ENCODE measurements at places on chromosomes 16 and 17.

DNA sequence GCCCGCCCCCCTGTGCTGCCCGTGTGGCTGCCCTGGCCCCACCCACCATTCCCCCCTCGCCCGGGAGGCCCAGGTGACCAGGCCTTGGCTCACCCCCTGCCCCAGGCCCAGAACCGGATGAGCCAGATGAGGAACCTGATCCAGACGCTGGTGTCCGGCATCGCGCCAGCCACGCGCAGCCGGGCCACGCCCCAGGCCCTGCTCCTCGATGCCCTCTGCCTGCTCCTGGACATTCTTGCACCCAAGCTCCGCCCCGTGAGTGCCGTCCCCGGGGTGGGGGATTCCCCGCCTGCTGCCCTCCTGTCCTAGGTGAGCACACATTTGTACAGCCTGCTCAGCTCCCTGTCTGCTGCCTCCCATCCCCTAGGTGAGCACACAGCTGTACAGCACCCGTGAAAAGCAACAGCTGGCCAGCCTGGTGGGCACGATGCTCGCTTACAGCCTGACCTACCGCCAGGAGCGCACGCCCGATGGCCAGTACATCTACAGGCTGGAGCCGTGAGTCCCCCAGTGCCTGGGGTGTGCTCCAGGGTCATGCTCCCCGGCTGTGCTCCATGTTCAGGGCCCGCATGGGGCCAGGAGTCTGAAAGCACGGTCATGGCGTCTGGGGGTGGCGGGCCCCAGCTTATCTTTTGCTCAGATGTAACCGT, 4.8 kb downstream of the GNG13 start:
- no peak for DNase-seq

GRCh38 chr17:7095625-7096024, 15.6 kb upstream of the CLEC10A start:
- no peak for DNase-seq

DNA sequence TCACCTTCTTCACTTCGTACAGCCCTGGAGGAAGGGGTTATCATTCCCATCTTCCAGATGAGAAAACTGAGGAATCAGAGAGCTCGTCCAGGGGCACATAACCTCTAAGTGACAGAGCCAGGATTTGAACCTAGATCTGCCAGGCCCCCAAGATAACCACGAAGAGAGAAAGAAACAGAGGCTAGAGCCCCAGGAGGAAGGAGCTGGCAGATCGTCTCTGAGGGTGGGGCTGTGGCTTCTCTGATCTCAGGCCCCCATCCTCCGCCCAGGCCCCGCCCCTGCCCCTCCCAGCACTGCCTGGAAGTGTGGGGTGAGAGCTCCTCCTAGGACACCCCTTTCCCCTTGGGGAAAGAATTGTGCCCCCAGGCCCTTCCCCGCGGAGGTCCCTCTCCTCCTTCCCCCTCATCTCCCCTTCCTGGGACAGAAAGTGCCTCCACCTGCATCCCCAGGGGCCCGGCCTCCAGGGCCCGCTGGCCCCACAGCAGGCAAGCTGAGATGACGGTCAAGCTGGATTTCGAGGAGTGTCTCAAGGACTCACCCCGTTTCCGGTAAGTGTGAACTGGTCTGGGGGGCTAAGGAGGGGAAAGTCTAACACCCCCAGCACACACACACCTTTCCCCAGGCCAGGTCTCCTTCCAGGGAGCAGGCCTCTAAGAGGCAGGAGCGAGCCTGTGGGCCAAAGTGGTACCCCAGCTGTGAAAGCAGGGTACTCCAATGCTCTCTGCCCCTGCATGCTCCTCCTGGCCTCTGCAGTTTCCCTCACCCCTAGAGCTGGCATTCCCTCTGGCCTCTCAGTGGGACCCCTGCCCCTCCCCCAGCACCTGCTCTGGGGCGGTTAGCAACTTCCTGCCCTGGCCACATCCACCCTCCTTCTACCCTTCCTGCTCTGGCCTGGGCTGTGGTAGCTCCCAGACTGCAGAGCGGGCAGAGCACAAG, at the start of gene ACAP1:
ACAP1 (plus strand) TSS at position 290 of the 936 bp plus-strand sequence; CDS start at position 496, 206 bp downstream.
- no peak for DNase-seq

DNA sequence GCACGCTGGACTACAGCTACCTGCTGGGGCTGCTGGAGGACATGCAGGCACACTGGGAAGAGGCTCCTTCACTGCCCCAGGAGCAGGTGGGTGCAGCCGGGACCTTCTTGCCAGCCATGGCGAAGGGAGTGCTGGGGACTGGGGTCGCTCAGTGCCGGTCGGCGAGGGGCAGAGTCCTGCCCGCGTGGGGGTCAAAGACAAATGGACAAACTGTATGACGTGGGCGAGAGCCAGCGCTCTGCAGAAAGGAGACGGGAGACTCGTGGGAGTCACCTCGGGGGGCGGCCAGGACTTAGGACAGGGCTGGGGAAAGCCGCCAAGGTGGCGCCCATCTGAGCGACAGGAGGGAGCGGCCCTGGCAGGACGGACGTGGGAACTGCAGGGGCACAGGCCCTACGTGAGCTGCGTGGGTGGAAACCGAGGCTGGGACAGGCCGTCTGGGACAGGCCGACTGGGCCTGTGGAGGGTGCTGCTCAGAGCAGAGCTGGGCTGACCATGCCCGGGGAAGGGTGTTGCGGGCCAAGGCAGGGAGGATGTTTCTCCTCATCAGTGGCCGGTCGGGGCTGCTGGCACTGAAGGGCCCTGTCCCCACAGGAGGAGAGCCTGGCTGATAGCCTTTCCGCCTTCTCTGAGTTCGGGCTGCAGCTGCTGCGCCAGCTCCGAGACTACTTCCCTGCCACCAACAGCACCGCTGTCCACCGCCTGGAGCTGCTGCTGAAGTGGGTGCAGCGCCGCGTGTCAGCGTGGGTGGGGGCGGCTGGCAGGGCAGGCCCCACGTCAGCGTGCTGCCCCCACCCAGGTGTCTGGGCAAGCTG, 8.0 kb downstream of the TSR3 start:
- DNase-seq, result no peak

- DNase-seq, result no peak
These were observed 599 bp downstream of the RNF112 start for GRCh38 chr17:19411631-19412030.

Data from BJ (cell line).